ENCODE measurements at places on chromosomes 2 and 18.

DNA sequence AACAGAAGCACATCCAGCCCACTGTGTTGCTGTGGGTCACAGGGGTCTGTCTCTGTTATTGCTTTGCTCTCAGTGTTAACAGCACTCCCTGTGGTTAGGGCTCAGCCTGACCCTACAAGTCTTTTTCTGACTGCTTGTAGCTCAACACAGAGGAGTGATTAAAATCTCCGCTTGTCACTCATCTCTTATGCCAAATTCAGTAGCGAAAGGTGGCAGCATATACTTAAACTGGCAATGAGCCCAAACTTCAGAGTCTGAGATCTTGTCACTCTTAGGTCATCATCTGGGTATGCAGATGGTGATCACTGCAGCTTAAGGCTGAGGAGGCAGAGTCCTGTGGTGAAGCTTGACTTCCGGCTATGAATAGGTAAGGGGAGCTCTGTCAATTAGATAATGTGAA lies 63.3 kb upstream of the CSRNP3 start:
- no peak for DNase-seq

GRCh38 chr2:111116843-111117597 lies 3.7 kb upstream of the BCL2L11 start:
- DNase-seq: peak; percentile 57

DNA sequence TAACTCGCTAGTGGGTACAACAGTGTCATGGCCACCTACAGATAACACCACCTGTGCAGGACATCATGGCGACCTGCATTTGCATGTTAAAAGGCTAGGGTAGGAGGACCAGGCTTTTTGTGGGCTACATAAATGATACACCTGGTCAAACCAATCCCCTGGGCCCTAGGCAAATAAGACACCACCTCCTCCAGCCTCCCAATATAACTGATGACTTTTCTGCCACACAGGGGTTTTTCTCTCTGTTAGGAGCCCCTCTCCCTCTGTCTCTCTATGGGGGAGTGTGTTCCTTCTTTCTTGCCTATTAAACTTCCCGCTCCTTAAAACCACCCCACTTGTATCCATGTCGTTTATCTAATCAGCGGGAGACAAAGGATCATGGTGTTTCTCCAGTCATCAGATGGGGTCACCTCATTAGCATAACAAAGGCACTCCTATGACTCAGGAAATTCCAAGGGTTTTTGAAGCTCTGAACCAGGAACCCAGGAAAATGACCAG lies 10.8 kb upstream of the BUB1 start:
- DNase-seq: no peak

DNA sequence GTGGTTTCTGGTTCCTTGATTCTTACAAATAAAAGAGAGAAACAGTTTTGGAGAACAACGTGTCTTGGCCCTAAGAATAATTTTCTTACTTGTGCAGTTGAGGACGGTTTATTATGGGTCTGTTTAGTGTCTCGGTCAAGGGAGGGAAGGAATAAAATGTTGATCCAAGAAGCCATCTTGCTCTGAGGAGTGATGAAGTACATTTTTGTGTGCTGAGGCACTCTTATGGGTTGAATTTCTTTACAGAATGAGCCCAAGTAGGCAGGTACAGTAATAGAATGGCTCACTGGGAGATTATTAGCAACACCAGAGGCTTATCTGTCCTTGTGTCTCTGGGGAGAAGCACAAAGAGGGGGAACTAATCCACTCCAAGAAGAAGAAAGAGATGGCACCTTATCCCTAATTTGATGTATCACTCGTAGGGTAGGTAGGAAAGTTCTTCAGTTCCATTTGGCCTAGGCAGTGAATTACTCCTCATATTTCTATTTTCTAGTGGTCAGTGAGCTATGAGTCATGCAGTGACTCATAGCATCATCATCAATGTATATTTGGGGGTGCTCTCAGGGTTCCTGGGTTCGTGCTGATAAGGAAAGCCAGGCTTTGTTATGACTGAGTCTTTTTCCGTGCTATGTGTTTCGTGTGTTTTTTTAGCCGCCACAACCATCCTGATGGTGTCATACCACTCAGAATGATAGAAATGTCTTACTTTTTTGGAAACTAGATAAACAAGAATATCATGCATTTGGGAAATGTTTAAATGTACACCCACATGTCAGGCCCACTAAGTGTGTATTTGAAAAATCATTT lies 250.1 kb upstream of the CTAGE1 start:
- no peak for DNase-seq

- DNase-seq: no peak
Observed at GRCh38 chr2:9021563-9022211, 18.2 kb upstream of the MBOAT2 start.

DNA sequence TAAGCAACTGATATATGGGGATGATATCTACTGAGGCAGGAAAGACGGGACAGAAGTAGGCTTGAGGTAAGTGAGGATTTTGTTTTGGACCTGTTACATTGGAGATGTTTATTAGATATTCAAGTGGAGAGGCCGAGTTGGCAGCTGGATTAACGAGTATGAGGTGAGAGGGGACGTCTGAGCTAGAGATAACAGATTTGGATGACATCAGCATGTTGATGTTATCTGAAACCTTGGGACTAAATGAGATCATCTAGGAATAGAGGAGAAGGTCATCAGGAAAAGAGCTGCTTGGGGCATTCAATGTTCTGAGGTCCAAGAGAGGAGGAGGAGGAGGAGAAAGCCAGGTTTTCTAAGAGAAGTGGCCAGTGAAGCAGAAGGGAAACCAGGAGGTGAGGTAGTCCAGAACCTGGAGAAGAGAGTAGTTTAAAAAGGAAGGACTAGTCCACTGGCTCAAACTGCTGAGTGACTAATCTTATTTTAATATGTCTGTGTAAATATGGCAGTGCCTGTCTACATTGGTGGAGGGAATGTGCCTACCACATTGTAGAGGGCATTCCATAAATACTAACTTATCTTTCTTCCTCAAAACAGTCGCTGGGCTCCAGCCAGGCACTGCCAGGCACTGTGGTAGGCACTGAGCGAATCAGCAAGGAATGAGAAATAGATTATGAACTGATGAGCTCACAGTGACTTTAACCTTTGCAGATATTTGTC lies 488.3 kb downstream of the DLGAP1 start:
- no peak for DNase-seq

DNA sequence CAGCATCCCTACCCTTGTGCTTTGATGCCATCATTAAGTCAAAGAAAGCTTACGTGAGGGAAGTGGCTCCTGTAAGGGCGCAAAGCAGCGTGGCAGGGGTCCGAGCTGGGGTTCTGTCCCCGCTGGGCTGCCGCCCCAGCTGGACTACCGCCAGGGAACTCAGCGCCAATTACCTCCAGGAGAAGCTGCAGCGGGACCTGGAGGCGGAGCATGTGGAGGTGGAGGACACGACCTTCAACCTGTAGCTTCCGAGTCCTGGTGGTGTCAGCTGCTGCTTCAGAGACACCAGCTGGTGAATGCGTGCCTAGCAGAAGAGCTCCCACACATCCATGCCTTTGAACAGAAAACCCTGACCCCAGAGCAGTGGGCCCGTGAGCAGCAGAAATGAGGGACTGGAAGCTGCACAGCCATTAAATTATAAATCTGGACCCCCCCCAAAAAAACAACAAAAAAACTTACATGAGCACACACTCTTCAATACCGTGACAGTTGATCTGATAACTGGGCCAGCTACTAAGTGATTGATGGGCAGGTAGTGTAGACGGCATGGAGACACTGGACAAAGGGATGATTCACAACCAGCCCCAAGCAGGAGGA lies 20.1 kb upstream of the YES1 start:
- no peak for DNase-seq
